ENCODE measurements at places on chromosomes 3 and 15.

DNA sequence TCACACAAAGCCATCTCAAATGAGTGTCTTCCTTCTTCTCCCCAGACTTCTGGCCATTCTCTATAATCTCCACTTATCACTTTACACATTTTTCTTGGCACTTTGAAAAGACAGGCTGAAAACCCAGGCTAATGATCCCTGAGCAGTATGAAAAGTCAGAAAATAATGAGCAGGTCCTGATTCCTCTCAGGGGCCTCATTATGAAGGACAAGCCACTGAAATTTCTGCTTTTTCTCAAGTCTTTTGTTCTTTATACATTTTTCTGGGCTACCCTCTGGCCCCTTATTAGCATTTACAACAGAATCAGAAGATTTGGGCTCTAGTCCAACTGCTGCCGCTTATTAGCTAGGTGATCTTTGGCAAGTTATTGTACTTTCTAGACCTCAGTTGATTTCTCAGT, 9.5 kb upstream of the ST6GAL1 start:
- DNase-seq, result no peak

GRCh38 chr15:42691308-42691707, 45.6 kb downstream of the CDAN1 start:
- DNase-seq, result no peak

DNA sequence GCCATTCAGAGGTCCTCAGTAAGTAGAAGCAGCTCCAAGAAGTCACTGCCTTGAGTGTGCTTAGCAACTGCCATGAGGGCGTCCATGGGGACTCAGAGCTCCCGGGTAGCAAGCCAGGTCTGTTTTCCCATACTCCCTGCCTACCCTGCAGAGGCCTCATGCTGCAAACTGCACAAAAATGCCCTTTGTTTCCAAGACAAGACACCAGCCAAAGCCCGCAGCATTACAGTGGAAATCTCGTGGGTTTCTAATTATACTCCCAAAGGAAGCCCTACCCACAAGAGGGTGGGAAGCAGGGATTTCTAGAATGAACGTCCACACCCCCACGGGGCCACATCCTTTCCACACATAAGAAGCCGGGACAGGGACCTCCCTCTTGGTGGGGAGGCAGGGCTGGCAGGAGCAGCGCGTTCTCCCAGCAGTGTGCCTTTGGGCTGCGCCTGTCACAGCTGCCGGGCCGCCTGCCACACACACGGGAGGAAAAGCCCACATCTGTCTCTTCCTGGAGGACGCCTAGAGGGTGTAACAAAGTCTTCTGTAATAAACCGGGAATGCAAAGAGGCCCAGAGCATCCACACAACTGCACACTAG, 31.1 kb downstream of the FAM174B start:
- DNase-seq, result no peak

DNA sequence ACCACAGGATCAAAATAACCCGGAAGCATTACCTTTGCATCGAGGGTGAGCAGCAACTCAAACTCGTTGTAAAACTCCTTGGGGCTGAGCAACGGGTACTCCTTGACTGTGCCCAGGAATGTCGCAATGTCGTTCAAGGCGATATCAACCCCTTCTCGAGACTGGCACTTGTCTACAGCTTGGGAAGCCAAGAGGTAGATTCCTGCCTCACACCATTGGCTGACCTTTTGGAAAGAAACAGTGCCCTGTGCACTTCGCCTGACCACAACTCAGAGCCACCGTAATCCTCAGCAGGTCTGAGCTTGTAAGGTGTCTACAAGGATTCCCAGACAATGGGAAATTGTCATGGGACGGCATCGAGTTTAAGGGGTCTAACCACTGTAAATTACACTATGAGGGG, 43.9 kb downstream of the B3GNT5 start:
- DNase-seq, result no peak

DNA sequence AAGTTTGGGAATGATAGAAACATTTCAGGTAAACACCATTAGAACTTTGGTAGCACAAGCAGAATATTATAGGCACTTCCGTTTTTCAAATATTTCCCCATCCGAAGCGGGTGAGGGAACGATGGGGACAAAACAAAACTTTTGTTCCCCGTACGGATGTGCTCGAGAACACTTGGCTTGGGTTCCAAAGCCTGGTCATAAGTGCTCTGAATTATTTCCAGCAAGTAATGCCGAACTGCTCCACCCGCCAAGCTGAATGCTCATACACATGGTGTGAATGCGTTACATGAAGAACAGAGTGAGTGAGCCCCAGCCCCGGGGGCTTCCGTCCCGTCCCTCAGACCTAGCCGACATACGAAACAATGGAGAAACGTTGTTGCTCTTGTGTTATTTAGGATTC, 438.2 kb upstream of the ARRDC4 start:
- DNase-seq, result no peak

DNA sequence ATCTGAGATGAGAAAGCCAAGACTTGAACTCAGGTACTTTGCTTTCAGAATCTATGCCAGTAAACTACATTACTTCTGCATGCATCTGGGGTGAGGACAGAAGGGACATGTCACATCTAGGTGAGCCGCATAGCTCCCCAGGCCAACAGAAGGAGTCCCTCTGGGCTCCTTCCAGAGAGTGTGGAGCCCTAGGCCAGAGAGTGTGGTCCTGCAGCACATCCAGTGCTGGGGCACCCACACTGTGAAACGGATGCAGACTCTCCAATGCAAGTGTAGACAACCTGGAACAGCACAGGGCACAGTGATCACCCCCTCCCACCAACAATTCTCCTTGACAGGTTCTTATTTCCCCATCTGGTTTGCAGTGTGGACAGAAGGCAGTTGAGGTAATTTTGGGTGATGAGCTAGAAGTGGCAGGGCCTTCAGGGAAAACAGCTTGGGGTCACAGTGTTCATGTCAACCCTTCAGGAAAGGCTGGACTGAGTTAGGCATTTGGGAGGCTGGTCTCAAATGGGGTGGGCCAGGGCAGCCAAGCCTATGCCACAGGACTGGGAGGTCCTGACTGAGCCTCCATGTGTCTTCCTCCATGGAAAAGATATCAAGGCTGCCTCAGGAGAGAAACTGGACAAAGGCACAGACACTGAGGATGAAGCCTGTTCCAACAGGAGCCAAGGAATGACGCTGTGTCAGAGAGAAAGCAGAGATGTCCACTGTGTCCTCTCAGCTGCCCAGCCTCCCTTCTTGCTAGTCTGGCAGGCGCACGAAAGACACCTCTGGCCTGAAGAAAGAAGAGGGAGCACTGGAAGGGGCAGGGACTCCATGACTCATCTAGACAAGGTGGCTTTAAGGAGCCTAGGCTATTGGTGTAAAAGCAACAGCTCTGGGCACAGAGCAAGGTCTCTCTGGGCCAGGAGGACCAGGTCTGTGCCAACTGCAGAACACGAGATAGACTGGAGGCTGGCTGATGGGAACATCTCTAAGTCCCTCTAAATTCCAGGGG, 1.7 kb downstream of the PLCD1 start:
- DNase-seq, result no peak
